Stimulated activated CD4-positive, alpha-beta T cell treated with anti-CD3 and anti-CD28 coated beads, Interleukin-12 subunit alpha, Interleukin-12 subunit beta, amount 100 ng/mL, for 4 hours (primary cell): ENCODE measurements at places on chromosomes 16 and 17.

- DNase-seq, result no peak
Measured at GRCh38 chr16:11449716-11450115, 104.5 kb downstream of the RMI2 start.

- DNase-seq, result no peak
Measured at GRCh38 chr17:62999736-63000135, 33.7 kb downstream of the TANC2 start.

- no peak for DNase-seq
Measured at GRCh38 chr16:86982347-86982596, 334.9 kb downstream of the C16orf95 start.

DNA sequence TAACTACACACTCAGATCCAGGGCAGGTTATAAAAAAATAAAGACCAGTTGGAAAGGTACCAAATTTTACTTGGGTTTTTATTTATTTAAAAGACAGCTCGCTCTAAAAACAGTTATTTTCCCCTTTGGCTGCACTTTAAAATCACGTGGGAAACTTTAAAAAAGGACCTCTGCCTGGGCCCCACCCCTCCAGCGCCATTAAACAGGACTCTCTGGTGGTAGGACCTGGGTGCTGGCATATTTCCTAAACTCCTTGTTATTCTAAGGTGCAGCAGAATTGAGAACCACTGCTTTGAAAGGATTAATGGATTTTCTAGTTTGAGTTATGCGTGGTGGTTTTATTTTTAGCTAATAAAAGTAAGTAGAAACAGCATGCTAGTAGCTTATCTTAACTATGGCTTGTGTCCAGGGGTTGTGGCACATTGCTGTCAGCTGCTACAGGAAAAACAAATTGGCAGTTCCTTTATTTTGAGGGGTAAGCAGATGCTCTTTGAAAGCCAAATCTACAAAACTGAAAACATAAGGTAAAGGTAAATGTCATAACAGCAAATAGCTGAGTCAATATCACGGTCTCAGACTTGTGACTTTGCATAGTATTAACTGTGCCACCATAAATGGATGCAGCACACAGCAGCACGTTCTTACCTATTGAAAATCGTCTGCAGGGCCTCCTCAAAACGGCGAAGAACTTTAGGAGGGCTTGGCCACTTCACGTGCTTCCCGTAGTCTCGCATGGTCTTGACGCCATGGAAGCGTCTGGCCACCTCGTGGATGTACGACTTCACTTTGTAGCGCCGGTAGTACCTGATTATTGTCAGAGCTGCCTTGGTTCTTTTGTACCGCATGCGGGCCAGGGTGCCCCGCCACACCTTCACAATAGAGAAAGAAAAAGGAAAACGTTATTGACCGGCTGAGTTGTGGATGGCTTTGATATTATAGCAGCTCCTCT, 172.0 kb downstream of the CDK5R1 start:
- DNase-seq, result no peak

GRCh38 chr17:43778337-43779144, at the start of gene DUSP3:
Gene DUSP3 (minus strand): TSS chr17:43778977. CDS start chr17:43778924, 53 bp downstream.
- DNase-seq, result peak; percentile 69

GRCh38 chr17:75835654-75835987, 8.6 kb downstream of the UNC13D start:
- no peak for DNase-seq

DNA sequence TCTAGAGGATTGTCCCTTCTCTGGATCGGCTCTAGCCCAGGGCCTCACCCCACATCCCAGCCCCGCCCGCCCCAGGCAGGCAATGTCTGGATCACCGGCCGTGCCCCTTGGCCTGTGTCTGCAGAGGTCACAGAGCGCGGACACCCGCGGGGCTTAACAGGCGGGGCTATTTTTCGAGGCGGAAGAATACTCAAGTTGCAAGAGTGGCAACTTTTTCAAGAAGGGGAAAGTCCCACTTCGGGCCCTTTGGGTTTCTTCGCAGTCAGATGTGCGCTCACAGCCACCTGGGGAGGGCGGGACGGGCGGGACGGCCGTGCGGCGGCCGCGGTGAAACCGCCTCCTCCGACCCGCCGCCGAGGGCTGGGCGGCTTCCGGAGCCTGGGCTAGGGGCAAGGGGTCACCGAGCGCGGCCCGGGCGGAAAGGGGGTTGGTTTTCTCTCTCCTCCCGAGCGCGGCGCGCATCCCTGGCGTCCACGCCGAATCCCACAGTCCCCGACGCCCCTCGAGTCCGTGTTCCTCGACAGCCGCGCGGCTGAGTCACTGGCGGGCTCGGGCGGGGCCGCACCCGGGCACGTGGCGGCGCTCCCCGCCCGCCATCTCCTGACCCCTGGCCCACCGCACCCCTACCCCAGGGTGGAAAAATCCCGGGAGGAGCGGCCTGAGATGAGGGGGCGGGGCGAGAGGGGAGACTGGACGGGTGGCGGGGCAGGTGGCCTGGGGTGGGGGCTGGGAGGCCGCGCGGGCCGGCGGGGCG, 1.2 kb upstream of the PFN1 start:
- peak; percentile 71 for DNase-seq

- DNase-seq, result no peak
Measured at GRCh38 chr17:17900615-17901520, 64.1 kb upstream of the SREBF1 start.

DNA sequence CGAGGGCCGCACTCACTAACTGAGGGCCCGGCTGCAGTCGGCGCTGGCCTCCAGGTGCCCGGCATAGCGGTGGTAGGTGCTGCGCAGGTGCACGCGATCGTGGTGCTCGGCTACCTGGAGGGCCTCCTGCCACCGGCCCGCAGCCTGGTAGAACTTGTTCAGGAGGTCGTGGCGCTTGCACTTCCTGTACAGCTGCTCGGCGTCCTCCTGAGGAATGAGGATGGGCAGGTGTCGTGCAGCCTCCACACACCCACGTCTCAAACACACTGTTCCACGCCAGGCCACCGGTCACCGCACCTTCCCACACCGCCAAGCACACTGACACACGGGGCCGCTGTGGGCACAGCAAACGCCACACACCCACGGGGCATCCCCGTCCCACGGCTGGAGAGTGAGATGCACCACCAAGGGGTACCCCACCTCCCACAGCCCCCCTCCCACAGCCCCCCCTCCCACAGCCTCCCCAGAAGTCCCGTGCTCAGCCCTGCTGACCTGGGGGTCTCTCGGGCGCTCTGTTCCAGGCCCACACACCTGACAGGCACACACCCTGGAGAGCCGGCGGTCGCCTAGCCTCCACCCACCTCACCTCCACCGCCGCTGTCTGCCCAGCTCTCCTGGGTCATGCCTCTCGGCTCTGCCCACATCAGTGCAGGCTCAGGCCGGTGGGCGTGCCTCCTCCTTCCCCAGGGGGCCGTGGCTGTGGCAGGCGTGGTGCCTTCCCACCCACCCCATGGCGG, 7.4 kb upstream of the TMEM204 start:
- no peak for DNase-seq

DNA sequence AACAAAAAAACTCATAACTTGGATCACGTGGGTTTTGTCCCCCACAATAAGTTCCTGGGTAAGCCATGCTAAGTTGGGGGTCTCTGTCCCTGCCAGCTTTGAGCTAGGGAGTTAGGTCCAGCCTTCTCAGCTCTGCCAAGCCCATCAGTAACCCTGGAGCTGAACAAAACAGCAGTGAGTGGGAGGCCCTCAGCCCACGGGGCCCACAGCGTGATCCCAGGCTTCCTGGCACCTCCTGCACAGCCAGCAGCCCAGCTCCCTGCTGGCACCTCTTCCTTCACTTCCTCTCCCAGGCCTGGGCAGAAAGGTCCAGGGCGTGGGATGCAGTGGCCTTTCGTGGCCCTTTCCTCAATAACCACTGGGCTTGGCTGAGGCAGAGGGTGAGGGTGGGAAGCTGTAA, 35.5 kb upstream of the CDC42EP4 start:
- DNase-seq, result no peak

- no peak for DNase-seq
Measured at GRCh38 chr16:85376292-85377095, 236.6 kb upstream of the GSE1 start.

GRCh38 chr17:10073941-10074340, 124.5 kb downstream of the GAS7 start:
- DNase-seq, result no peak

DNA sequence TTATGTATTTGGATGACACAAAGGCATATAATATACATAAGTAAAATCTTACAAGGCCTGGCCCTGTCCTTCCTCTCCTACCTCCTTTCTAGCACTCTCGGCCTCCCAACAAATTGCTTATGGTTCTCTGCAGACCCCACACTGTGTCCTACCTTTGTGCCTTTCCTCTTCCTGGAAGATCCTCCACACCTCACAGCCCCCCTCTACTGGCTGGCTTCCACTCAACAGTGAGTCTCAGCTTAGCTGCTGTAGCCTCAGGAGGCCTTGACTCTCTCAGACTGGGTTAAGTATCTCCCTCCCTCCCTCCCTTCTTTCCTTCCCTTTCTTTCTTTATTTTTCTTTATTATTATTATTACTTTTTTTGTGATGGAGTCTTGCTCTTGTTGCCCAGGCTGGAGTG, 8.3 kb upstream of the SLC52A1 start:
- no peak for DNase-seq

- DNase-seq, result no peak
Measured at GRCh38 chr16:14015948-14016347, 55.2 kb upstream of the MRTFB start.

- DNase-seq, result no peak
Measured at GRCh38 chr17:32780721-32781120, 96.2 kb downstream of the MYO1D start.

DNA sequence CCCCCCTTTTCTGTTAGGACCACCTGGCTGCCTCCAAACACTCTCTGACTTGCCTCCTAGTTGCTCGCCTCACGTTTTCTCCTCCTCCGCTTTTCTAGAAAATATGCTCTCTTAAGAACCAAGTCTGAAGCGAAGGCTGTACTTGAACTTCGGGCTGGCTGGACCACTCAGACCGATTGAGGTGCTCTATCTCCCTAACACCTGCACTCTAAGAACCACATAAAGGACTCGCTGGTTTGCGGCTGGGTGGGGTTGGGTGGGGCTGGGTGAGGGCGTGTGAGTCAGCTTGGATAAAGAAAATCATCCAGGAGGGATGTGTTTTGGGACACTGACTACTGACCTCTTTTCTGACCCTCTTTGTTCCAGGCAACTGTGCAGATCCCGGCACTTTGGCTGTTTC, 22.9 kb upstream of the TMEM220 start:
- no peak for DNase-seq

GRCh38 chr17:7572338-7572587, 7.2 kb upstream of the CD68 start:
- DNase-seq, result no peak
